Activated CD4-positive, alpha-beta memory T cell treated with anti-CD3 and anti-CD28 coated beads, Interleukin-2, amount 10 ng/mL, durations not matched to agents 7 days and 5 days (primary cell): ENCODE measurements at places on chromosomes 7 and 10. TPM values are rescaled to one million over a fixed set of nuclear protein-coding genes. Genes with fewer than 3 reads are reported as not detected.

DNA sequence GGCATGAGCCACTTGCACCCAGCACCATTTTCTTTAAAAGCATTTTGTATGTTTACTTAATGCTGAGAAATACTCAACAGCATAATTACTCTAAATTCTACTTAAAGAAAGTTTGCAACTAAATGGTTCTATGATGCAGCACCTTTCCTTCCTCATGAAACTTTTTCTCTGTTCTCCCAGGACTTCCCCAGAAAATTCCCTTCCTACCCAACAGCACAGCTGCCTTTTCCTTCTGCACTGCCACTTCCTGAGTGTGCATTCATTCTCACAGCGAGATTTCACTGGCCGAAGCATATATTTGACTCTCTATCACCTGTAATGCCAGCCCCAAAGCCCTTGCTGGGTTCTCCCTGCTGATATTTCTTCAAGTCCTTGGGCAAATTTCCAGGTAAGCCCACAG is 41.5 kb upstream of the DGKI start:
- DNase-seq: no peak

- no peak for DNase-seq
These were observed 7.4 kb downstream of the HK1 start for GRCh38 chr10:69285699-69286098.

DNA sequence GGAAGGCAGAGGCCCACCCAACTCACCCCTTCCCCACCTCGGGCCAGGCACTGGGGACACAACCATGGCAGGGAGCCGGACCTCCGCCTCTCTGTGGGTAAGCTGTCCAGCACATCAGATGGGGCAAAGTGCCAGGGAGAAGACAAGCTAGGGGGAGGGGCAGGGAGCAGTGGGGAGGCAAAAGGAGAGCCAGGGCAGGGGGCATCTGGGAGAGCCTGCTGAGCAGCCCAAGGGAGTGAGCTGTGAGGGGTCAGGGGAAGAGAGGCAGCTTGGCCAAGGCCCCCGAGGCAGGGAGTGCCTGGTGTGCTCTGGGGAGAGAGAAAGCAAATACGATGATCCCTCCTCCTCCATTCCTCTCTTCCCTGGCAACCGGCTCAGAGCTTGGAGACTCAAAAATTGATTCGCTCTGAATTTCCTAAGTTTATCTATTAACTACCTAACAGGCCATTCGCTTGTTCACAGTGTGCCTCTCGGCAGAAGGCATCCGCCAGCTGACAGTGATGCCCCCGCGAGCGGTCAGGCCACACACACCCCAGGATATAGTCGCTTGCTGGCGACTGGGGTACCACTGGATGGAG is 4.5 kb downstream of the CAMK2B start:
- DNase-seq: no peak

DNA sequence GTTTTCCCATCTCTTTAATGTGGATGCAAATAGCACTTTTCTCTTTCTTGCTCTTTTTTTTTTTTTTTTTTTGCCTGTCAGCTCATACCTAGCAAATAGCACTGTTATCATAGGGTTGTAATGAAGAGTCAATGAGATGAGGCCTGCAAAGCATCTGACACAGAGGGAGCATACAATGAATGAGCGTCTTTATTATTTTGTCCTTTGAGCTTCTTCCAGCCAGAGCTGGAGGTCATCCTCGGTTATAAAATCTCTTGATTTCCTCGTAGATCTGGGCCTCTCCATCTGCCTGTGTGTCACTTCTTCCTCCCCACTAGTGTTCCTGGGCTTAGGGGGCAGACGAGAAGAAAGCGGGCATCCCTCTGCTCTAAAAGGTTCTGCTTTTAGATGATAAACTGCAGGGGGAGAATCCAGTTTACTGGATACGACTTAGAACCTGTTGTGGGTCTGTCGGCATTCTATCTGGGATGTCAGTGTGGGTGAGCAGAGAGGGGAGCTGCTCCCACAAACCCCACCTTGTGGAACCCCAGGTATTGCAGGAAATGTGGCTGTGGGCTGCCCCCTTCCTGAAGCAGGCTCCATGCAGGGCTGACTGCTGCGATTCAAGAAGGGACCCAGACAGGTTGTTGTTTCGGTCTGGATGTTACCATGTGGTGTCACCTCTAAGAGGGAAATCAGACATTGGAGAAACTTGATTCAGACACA is 135.8 kb upstream of the GPR26 start:
- DNase-seq: no peak

DNA sequence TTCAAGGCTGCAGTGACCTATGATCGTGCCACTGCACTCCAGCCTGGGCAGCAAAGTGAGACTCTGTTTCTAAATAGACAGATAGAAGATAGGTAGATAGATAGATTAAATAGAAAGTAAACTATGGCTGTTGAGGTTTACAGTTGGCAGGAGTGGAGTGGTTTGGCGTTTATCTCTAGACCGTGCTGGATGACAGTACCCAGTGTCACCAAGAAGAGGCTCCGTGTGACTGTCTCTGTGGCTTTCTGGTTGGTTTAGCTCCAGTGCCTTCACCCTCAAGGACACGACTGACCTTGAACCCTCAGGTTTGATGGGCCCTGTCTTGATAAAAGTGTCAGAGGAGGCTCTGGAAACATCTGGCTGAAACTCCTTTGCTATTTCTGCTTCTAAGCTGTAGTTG is 31.7 kb downstream of the CHST12 start:
- DNase-seq: no peak

GRCh38 chr7:158494643-158495042 is 93.0 kb downstream of the PTPRN2 start:
- no peak for DNase-seq

GRCh38 chr7:31603046-31603445 is 84.0 kb upstream of the PPP1R17 start:
- no peak for DNase-seq

- DNase-seq: no peak
These were observed 321.0 kb downstream of the WDR37 start for GRCh38 chr10:1377231-1377630.

- no peak for DNase-seq
These were observed 4.4 kb upstream of the BET1 start for GRCh38 chr7:94008537-94008936.

DNA sequence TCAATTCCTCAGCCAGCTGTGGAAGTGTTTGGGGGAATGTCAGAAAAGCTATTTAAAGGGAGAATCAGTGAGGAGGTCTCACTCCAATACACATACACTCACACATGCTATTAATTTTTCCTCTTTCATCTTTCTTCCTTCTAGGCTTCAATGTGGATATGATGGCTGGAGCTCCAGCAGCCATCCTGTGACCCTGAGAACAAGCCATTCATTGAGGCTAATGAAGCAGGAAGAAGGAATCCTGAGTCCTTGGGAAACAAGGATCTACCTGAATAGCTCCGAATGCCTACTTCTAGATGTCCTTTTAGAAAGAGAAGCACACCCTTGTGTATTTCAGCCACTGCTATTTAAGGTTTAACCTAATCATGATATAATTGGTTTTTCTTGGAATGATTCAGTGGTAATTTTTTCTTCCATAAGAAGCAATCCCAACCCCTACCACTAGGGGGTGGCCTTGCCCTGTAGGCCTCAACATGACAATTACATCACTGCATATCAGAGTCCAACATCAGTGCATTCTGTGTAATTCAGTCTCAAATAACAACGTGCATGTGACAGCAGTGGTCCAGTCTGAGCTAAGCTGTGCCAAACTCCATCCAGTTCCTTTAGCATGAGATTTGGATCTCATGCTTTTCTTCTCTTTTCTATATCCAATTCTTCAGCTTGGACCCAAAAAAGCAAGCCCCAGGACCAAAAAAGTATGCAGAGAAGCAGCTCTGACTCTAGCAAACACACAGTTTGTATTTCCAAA is 85.3 kb upstream of the ANKRD1 start:
- peak; percentile 69 for DNase-seq

- no peak for DNase-seq
These were observed 45.5 kb upstream of the ZNF716 start for GRCh38 chr7:57404343-57404966.

DNA sequence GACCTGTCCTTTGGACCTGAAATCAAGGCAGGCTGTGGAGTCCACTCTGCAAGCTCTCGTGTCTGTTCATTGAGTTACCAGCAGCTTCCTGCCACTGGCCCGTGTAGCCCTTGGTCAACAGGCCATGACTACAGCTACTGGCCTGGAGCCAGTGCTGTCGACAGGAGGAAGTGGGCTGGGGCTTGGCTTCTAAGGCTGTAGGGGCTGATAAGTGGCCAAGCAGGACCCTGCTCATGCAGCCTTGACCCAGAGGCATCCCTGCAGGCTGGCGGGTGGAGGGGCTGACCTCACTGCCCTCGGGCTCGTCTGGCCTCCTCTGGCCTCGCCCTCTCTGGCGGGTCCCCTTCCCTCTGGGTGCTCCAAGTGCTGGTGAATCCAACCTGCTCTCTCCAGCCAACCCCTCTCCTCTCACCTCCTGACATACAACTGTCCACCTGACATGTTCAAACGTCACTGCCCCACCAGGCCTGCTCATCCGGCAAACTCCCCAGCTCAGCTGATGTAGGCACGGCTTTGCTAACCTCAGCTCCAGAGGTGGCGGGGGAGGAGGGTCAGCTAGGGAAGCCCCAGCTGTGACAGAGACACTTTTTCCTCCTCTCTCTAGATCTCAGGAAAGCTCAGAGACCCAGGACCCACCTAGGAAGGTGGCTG is 188.6 kb upstream of the LYZL2 start:
- DNase-seq: no peak

DNA sequence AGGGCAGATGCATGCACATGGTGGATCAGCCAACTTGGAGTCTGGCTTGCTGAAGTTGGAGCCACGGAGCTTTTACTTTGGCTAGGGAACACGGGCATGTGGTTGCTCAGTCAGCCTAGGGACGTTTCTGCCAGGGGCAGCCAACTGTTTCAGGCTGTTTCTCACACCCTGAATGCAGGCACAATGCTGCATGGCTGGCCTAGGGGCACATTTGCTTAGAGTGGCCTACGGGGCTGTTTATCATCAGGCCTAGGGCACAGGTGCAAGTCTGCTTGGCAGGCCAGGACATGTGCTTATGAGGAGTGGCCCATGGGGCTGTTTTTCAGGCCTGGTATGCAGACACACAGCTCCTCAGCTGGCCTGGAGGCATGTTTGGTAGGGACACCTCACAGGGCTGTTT is 107.4 kb downstream of the GSAP start:
- DNase-seq: no peak

GRCh38 chr7:69388452-69389137 is 209.7 kb upstream of the AUTS2 start:
- DNase-seq: no peak

GRCh38 chr10:107915215-107915610 is 750.7 kb upstream of the SORCS1 start:
- no peak for DNase-seq

DNA sequence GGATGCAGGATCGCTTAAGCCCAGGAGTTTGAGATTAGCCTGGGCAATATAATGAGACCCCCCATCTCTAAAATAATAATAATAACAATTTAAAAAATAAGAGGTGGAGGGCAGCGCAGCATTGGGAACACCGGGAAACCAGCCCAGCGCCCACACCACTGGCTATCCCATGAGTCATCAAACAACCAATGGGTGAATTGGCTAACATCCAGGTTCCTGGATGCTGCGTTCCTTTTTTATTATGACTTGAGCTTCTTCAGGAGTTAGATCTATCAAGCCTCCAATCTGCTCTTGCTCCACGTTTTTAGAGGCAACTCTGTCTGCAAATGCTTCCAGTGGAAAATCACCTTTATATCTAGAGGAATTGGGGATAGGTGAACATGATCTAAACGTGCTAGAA is 10.0 kb upstream of the LRRC4 start:
- DNase-seq: no peak

DNA sequence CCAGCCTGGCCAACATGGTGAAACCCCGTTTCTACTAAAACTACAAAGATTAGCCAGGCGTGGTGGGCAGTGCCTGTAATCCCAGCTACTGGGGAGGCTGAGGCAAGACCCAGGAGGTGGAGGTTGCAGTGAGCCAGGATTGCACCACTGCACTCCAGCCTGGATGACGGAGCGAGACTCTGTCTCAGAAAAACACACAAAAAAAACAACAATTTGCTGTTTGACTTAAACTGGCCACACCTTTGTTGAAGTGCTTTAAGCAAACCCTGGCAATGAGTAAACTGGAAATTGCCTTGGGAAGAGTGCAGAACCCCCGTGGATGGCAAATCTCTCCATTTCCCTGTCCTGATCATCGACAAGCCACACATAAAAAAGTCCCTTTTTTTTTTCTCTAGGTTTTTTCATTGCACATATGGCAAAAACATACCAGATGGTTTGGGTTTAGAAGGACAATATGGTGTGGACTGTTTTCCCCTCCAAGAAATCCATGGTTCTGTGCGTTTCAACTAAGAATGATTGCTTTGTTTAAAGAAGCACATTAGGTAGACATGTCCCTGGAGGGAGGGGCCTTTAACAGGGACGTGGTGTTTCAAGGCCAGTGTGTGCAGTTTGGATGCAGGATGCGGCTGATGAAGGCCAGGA is 76.9 kb downstream of the NRP1 start:
- no peak for DNase-seq

DNA sequence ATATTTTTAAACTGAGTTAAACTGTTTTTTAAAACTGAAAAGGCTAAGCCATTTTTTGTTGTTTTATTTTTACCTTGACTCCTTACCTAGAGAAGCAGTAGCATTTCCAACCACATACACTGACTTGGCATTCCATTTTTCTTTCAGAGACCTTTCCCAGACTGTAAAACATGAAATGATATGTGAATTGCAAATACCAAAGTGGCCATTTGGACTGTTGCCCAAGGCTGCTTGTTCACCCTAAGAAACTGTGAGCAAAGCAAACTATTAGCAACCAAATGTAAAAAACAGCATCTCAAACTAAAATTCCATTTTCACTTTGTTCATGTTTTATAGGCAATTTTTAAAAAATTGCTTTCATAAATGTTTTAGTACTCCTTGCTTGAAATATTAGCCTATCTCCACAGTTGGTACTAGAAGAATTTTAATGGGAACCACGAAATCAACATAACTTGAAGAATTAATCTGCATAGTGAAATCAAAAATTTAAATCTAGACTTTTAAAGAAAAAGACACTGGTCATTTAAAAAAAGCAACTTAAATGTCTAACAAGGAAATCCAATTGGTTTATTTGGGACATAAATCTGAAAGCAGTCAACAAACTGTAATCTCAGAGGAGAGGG is 10.8 kb downstream of the UROS start:
- DNase-seq: no peak

GRCh38 chr7:137135654-137136350 is 207.7 kb downstream of the PTN start:
- DNase-seq: no peak

GRCh38 chr7:123580406-123581161 is 21.0 kb upstream of the ASB15 start:
- DNase-seq: no peak

GRCh38 chr7:22114440-22114981 is 168.8 kb upstream of the CDCA7L start:
- DNase-seq: no peak

DNA sequence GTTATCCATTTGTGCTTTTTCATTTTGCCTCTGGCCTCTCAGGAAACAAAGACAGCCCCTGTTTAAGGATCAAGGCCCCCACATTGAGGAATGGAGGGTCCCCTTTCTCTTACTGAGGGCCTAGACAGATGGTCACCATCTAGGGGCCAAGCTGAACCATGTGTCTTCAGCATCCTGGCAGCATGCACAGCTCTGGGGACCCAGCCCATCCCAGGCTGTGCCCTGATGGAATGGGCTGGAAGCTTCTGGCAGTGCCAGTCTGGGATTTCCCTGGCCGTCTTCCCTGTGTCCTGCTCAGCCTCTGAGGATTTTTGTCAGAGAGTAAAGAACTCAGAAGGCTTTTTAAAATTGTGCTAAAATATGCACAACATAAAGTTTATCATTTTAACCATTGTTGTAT is 116.8 kb downstream of the ITIH5 start:
- no peak for DNase-seq

Gene PTPRE
- total RNA-seq: 29.2 TPM

Gene PNLIPRP2
- total RNA-seq: not detected

Gene NEURL1
- 1.1 TPM for total RNA-seq

Gene SFRP4
- total RNA-seq: not detected

Gene VAX1
- not detected for total RNA-seq

Gene PRPS1L1
- total RNA-seq: not detected

Gene MYOZ1
- not detected for total RNA-seq
